Activated CD4-positive, CD25-positive, alpha-beta regulatory T cell treated with anti-CD3 and anti-CD28 coated beads, Interleukin-2, amount 50 U/mL, for 72 hours (primary cell): ENCODE measurements at places on chromosomes 11 and 22.

DNA sequence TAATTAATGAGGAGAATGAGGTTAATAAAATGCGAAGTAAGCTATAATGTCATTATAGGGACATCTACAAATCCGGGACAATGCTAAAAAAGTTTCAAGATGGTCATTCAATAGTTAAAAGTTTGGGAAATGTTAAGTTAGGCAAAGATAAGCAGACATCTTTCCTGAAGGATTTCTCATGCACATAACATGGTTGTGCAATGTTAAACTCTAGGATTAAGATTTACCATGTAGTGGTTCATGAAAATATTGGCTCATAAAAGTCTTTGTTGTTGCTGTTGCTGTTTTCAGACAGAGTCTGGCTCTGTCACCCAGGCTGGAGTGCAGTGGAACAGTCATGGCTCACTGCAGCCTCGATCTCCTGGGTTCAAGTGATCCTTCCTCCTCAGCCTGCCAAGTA lies 751.5 kb upstream of the CCDC179 start:
- DNase-seq = no peak

- no peak for DNase-seq
These were observed at the start of gene OR52K1 for GRCh38 chr11:4482445-4482844. Gene OR52K1, plus strand, starts transcription at chr11:4482646. Its CDS starts 6,255 bp downstream, at chr11:4488901.

DNA sequence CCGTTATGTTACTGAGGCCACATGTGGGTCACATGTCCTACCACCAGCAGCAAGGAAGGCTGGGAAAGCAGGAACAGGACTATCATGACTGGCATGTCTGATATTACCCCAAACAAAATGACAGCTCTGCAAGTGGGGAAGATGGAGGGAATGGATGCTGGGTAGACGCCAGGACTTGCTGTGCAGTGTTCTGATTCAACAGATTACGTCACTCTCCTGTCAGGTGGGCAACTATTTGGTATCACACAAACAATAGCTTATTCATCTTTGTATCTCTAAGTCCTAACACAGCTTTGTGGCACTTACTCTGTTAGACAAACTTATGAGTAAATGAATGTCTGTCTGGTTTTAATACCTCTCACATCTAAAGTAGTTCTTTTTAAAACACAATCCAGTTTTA lies 105.2 kb downstream of the SPON1 start:
- DNase-seq = no peak

- no peak for DNase-seq
These were observed 2.0 kb downstream of the PNPLA5 start for GRCh38 chr22:43889860-43890253.

- DNase-seq = no peak
These were observed 35.4 kb upstream of the GNAZ start for GRCh38 chr22:23034621-23035556.

GRCh38 chr11:74783241-74783871 lies 34.7 kb downstream of the RNF169 start:
- no peak for DNase-seq

DNA sequence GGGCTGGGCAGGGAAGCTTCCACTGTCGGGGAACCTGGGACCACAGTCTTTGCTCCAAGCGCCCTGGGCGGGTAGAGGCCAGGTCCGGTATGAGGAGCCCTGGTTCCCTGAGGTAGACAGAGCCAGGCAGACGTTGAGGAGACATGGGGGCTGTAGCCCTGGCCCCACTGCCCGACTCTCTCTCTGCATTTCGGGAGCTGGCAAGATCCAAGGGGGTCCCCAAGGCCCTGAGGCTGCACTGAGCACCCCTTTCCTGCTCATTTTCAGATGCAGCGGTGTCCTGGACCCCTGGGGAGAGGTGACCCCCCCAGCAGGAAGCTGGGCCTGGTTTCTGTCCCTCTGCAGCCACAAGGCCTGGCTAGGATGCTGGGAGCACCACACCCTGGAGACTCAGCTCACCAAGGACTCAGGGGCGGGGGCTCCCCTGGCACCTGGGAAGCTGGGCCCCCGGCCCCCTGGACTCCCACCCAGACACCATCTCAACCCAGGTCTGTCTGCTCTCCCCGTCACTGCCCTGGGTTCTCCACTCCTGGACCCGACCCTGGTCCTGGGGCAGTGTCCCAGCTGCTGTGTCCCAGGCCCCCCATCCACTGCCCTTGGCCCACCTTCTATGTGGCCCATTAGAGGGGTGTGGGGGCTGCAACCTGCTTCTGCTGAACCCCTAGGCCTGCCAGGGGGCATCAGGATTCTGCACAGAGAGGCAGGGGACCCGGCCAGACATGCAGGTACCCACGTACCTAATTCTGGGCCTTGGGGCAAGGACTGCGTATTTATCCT lies 15.0 kb upstream of the MUC6 start:
- DNase-seq = no peak

- no peak for DNase-seq
These were observed 66.5 kb downstream of the FAM168A start for GRCh38 chr11:73531386-73531785.

- no peak for DNase-seq
These were observed 157.4 kb downstream of the TEAD1 start for GRCh38 chr11:12831471-12832202.

DNA sequence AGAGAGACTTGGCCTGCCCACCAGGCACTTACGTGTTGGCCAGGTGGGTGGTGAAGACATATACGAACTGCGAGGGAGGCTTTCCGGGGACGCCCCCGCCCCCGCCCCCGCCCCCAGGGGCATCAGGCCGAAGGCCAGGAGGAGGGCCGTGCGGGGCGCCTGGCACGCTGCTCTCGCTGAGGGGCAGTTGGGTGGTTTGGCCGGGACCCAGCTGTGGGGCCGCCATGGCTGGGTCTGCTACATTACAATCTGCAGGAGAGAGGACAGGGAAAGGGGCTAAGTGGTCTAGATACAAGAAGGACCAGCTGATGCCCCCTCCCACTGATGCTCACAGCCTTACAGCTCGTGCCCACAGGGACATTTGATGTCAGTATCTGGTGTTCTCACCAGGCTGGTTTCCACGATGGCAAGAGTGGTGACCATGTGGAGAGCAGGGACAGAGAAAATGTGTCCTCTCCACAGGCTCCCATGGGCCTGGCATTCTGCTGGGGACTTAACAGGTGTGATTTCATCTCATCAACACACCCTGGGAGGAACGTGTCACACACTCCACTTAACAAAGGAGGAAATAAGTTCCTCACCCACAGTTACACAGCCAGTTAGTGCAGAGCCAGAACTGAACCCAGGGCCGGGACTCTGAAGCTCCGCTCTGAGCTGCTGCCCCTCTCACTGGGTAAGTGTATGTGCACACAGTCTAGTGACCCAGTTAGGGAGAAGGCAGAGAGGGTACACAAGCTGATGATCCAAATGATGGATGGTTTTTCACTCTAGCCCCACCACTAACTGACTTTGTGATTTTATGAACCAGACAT lies 19.7 kb downstream of the CXCR5 start:
- no peak for DNase-seq

DNA sequence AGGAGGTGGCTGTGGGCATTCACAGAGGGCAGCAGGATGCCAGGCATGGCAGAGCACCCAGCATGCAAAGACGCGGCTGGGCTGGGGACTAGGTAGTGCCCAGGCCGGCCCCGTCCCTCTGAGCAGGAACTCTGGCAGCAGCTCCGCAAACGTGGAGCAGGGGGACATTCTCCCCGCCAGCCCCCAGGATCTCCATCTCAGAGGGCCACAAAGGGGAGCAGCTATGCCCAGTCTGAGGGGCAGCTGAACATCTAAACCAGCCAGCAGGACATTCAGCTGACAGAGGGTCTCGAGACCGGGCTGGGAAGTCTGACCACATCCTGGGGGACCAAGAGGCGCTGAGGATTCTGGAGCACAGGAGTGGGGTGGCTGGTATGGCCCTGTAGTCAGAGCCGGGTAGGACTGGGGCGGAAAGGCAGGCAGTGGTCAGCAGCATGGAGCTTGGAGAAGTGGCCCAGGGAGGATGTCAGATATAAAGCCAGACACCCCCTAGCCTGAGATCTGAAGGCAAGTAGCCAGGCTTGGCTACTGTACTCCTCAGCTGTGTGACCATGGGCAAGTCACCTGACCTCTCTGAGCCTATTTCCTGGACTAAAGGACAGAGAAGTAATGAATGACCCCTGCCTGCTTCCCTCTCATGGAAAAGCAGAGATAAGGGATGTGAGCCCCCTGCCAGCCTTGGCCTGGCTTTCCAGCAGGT lies 10.2 kb downstream of the PMM1 start:
- no peak for DNase-seq

GRCh38 chr22:22878801-22879674 lies 8.6 kb upstream of the IGLL5 start:
- DNase-seq = no peak

DNA sequence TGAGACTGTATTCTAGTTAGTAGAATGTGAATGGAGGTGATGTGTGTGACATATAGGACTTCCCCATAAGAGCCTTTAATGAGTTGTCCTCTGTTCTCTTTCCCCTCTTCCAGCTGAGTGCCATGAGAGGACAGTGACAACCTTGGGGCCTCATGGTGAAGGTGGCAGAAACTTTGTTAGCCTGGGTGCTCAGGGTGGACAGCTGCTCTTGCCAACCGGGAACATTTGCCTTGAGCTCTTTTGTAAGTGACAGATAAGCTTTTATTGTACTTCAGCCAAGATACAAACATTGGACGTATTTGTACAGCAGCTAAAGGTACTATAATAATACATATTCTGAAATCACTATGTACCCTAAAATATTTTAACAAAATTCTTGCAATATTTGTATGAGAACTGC lies 33.0 kb upstream of the PLET1 start:
- no peak for DNase-seq

DNA sequence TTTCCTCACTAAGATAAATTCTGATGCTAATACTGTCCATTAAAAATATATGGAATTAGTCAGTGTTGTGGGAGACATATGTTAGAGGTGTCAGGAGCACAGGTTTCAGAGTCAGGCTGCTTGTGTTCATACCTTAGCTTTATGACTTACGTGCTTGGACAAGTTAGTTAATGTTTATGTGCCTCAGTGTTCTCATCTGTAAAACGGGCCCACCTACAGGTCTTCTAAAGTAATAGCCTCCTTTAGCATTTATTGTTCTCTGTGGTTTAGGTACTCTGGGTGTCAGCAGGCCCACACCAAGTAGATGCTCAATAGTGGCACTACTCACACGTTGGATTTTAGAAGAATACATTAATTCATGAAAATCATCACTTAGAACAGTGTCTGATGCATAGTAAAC lies 308.7 kb upstream of the ZC3H12C start:
- DNase-seq = no peak

- peak; percentile 37 for DNase-seq
These were observed at the start of gene WNT11 for GRCh38 chr11:76206327-76207081. Gene WNT11, minus strand, starts transcription at chr11:76206502. Its CDS starts 95 bp downstream, at chr11:76206407.

DNA sequence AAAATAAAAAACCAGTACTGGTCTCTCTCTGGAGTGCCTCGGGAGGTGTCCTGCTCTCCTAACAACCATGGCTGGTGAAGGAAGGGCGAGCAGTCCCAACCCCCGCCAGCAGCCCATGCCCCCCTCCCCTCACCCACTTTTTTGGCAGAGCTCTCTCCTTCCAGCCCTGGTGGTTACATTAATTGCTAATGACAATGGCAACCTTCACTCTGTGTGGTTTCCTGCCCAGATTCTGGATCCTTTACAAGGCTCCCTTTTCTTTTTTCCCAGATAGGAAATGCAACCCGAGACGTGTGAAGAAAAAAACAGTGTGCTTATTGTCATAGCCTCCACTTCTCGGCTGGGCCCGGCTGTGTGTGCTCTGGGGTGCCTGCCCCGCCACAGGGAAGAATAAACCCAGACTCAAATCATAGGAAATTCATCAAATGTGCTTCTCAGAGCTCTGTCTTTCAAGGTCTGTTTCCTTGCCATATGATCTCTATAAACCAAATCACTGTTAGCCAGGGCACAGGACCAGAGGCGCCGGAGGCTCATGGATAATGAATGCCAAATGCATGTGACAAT lies 513.0 kb downstream of the SOX6 start:
- no peak for DNase-seq

DNA sequence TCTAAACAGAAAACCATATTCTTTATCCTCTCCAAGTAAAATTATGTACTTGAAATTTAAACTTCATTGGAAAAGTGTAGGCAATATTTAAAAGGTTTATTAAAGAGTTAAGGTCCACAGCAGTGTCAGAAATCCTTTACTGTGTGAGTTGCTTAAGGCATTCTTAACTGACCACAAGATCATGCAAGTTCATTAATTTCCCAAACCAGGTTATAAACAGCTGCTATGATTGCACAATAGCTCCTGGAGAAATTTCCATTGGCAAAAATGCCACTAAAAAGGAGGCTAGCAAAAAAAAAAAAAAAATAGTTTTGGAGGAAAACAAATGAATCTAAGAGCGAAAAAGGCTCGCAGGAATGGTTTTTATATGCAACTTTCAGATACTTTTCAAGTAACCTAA lies 106.2 kb downstream of the ETS1 start:
- DNase-seq = no peak

- no peak for DNase-seq
These were observed 240.8 kb downstream of the NELL1 start for GRCh38 chr11:20909995-20910726.

- DNase-seq = no peak
These were observed 109.3 kb downstream of the MN1 start for GRCh38 chr22:27692243-27692642.

GRCh38 chr22:33057363-33057995 lies 702 bp downstream of the SYN3 start:
- DNase-seq = no peak

- no peak for DNase-seq
These were observed 82.6 kb downstream of the ARHGAP20 start for GRCh38 chr11:110629594-110629993.

GRCh38 chr11:35313760-35314153 lies 105.6 kb downstream of the SLC1A2 start:
- no peak for DNase-seq

- DNase-seq = no peak
These were observed 3.3 kb downstream of the SPATA19 start for GRCh38 chr11:133842053-133842452.

GRCh38 chr11:123302751-123303195 lies 107.7 kb upstream of the CLMP start:
- peak; percentile 33 for DNase-seq

GRCh38 chr11:79720115-79720514 lies 279.3 kb upstream of the TENM4 start:
- DNase-seq = no peak

- DNase-seq = no peak
These were observed 426.1 kb upstream of the CADM1 start for GRCh38 chr11:115930291-115930690.

- no peak for DNase-seq
These were observed 3.2 kb downstream of the P2RY6 start for GRCh38 chr11:73275381-73275750.

- DNase-seq = no peak
These were observed 5.4 kb upstream of the TMPRSS4 start for GRCh38 chr11:118071416-118072030.

DNA sequence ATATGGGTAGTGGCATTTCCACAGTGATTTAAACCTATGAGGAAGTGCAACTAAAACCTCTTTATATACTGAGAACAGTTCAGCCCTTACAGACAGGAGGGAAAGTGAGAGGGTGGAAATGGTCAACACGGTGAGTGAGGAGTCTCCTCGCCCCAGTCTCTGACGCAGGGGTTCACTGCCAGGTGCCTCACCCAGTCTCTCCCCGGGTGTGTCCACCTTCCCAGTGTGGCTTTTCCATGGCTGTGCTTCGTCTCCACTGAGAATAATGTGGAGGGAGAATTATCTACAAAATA lies 116.6 kb upstream of the TOP3B start:
- DNase-seq = no peak

GRCh38 chr11:27721264-27722116 lies 21.2 kb upstream of the BDNF start:
- no peak for DNase-seq
